ENCODE measurements at places on chromosomes 5 and 9.
A peak's percentile ranks its signal among the peaks of the same experiment; 100 is the strongest.

- DNase-seq: no peak
These were observed 40.6 kb downstream of the WWC1 start for GRCh38 chr5:168332042-168332441.

GRCh38 chr5:159508344-159508743, 178.1 kb upstream of the IL12B start:
- no peak for DNase-seq

GRCh38 chr5:168885324-168886120, 306.4 kb upstream of the PANK3 start:
- no peak for DNase-seq

- no peak for DNase-seq
These were observed 280.8 kb downstream of the AOPEP start for GRCh38 chr9:95007226-95007869.

DNA sequence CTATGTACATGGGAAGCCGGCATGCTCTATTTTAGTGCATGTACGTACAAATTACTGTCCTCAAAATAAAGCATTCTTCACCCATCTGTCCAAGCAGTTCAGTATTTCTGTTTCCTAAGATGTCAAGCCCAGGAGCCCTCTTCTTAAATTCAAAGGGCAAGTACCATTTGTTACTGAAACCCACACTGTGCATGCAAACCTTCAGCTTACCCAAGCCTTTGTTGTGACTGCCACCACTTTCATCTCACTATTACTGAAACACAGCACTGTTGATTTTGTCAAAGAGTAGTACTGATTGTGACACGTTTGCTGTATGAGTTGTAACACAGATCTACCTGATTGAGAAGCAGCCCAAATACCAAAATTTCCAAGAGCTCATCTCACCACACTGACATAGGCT, 390.4 kb upstream of the IZUMO3 start:
- no peak for DNase-seq

- DNase-seq: no peak
These were observed 177.7 kb downstream of the PAM start for GRCh38 chr5:102932781-102933180.

DNA sequence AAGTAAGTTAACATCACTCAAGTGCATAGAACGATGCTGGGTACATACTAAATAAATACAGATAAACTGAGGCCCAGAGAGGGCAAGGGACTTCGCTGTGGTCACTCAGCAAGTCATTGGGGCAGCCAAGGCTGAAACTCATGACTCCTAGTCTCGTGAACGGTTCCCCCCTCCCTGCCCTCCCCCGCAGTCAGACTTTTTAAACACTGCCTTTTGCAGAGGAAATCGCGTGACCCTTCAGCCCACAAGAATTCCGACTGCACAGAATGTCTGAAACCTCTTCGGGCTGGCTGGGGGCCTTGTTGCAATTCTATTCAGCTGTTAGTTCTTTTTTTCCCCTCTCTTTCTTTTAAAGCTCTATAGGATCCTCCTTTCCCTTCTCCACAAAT, 28.1 kb downstream of the NEK6 start:
- peak; percentile 59 for DNase-seq

GRCh38 chr5:61346511-61346910, 14.5 kb downstream of the ZSWIM6 start:
- DNase-seq: no peak

DNA sequence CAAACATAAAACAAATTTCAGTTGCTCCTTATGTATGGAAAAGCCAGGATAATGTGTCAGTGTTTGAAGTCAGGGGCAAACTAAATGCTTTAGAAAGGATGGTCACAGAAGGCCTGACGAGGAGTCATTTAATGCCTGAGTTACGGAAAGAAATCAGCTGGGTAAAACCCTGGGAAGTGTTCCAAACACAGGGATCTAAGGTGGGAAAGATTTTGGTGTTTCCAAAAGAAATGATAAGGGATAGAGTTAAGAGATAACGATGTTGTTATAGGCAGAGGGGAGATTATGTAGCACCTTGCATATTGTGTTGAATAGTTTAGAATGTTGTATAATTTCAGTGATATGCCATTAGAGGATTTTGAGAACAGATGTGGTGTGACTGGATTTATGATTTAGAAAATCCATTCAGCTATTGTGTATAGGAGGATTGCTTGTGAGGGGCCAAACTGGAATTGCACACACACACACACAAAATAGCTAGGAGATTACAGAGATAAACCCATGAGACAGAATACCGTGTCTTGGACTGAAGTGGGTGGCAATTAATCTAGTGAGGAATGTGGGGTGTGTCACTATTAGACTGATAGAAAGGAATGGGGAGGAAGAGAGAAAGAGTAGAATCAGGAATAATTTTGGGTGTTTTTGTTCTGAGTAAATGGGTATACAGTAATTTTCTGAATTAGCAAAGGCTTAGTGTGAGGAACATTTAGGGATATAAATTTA, 274.2 kb upstream of the DAB2 start:
- DNase-seq: no peak

DNA sequence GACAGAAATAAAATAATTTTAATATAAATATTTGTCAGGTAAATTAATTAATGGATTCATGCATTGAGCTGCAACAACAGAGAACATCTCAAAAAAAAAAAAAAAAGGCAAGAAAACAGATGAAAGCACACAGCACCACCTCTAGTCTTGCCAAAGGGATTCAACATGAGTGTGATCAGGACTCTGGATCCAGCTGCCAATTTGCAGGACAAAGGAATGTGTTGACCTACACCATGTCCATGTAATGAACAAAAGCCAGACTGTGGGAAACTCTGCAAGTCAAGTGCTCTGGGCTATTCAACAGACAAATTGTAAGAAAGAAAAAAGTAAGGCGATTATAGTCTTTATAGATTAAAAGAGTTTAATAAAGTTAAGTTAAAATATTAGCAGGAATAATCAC, 769.3 kb downstream of the TLR4 start:
- no peak for DNase-seq

DNA sequence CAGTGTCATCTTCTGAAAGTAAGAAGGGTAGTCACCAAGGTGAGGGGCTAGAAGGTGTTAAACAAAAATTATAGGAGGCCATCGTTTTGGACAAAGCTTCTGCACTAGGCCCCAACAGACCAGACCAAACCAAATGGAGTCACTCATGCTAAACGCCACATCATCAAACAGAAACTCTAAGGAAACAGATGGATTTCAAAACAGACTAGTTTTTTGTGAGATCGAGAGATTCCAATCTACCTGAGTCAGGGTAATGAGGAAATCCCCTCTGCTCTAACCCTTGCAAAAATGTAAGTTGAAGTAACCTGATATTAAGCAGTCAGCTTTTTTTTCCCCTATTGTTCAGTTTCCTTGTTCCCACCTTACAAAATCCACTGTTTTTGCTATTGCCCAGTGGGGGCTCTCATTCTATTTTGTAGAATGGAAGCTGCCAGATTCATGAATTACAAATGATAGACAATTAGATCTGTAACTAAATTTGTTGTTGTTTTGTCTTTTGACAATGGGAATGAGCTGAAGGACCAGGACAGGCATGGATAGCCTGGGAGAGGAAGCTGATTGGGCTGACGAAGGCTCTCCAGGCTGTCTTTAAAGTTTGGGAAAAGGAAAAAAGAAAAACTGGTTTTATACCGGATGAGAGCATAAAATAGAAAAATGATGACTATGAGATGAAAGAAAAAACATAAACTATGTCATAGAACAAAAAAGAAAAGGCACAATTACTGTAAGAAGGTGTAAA, 94.7 kb upstream of the ADAMTSL1 start:
- DNase-seq: no peak

DNA sequence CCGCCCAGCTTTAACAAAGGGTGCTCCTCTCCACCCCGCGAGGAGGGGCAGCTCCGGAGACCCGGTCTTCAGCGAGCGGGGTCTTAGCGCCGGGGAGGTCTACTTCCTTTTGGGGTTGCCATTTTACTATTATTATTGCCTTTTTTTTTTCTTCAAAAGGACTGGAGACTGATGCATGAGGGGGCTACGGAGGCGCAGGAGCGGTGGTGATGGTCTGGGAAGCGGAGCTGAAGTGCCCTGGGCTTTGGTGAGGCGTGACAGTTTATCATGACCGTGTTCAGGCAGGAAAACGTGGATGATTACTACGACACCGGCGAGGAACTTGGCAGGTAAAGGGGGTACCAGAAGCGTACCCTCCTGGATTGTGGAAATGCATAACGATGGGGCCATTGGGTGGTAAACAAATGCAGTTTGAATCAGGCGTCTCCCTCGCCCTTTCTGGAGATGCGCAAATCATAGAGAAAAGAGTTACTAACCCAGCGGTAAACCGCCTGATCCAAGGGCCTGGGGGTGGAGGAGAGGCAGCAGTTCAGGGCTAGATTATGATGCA, 1.2 kb downstream of the DAPK1 start:
- no peak for DNase-seq

GRCh38 chr9:26650325-26650724, 242.3 kb downstream of the CAAP1 start:
- no peak for DNase-seq

DNA sequence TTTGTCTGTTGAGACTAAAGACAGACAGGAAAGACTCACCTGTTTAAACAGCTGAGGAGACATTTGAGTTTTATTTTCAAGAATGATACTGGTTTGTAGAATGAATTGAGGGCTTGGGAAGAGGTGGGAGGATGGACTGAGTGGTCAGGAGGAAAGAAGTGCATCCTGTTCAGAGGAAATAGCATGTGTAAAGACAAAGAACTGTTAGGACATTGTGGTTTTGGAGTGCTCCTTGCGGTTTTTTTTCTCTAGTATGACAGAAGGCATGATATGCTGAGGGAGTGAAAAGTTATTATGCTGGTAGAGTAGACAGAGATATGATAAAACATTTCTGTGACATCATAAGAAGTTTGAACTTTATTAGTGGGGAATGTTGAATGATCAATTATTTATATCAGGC, 270.7 kb upstream of the ELAVL2 start:
- DNase-seq: no peak

- no peak for DNase-seq
These were observed 167.8 kb downstream of the PAM start for GRCh38 chr5:102922799-102923477.

DNA sequence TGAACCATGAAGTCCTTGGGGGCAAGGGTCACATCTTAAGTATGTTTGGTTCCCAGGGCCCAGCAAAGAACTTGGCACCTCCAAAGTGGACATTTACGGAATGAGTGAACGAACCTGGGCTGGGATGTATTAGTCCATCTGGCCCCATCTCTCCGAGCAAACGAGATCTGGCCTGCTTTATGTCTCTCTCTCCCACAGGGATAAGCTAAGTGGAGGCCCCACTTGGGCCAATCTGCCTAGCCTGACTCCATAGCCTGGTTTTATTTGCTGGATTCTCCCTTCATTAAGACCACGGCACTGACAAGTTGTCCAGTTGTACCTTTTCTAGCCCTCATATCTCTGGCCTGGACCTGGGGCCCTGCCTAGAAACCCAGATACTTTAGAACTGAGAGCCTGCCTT, 2.1 kb downstream of the TTLL11 start:
- no peak for DNase-seq

GRCh38 chr5:168672888-168673287, 93.7 kb upstream of the PANK3 start:
- no peak for DNase-seq

DNA sequence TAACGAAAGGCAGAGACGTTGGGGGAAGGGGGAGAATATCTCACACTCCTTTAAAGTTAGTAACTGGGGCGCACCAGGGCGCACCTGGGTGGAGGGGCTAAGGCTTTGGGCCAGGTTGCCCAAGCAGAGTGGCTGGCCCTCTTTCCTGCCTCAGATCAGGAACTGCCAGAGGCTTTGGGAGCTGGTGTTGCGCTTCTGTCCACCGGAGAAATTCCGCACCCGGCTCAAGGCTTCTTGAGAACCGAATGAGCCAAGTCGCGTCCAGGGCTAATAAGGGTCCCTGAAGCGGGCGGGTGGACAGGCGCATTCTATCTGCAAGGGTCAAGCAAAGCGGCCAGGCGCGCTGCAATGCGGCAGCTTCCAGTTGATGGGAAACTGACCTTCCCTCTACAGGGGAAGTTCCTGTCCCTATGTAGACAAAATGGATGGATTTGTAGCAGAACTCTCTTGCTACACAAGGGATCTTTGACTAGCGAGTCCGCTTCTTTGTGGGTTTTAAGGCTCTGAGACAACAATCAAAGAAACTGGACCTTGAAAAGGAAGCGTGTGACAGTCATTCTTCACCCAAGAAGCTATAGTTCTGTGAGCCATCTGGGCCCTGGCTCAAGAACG, 5.5 kb downstream of the PAX5 start:
- DNase-seq: no peak

GRCh38 chr9:131708226-131709002, 31.5 kb downstream of the RAPGEF1 start:
- DNase-seq: no peak

DNA sequence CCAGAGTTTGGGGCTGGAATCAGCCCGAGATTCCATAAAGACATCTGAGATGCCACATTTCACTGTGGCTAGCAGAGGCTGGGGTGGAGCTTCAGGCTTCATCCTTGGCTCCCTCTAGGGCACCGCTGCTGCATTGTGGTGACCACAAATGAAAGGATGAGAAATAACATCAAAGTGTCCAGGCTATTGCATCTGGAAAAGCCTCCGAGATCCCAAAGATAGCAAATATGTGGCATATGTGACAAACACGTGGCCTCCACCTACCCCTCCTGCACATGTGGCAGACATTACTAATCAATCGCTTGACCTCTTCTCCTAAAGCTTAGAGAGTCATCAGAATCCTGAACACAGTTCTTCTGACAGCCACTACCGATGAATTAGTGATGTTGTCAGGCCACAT, 4.5 kb downstream of the SPARC start:
- no peak for DNase-seq

DNA sequence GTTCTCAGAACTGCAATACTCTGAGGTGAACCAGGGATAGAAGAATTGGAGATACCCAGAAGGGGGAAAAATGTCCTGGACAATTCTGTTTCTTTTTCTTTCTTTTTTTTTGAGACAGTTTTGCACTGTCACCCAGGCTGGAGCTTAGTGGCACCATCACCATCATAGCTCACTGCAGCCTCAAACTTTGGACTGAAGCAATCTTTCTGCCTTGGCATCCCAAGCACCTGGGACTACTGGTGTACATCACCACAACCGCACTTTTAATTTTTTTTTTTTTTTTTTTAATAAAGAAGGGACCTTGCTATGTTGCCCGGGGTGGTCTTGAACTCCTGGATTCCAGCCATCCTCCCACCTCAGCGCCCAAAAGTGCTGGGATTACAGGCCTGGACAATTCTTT, 1.9 kb downstream of the EMB start:
- no peak for DNase-seq

- DNase-seq: no peak
These were observed 5.7 kb downstream of the SPRY4 start for GRCh38 chr5:142319105-142319504.

- DNase-seq: no peak
These were observed 5.8 kb upstream of the HAND1 start for GRCh38 chr5:154483654-154484392.

DNA sequence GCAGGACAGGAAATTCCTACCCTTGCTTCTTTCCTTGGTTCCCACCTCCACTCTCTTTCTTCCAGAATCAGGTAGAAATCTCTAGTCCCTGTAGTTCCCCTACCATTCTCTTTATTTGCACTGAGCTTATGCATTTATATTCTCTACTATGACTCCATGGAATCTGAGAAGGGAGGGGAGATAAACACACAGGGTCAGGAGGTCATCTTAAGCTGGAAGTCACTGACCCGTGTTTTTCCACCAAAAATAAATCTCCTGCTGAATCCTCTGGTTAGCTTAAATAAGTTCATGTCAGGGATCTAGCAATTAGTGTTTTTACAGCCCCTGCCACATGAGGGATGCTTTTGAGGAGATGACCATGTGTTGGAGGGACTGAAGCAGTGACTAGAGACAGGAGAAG, 3.7 kb downstream of the ACTL7B start:
- DNase-seq: no peak
